Naive thymus-derived CD8-positive, alpha-beta T cell (primary cell): ENCODE measurements at places on chromosomes 1 and 21.

- no peak for DNase-seq
These were observed 46.5 kb downstream of the TP73 start for GRCh38 chr1:3698660-3699408.

- DNase-seq, result no peak
These were observed 1.4 kb upstream of the KLHL21 start for GRCh38 chr1:6603915-6604558.

DNA sequence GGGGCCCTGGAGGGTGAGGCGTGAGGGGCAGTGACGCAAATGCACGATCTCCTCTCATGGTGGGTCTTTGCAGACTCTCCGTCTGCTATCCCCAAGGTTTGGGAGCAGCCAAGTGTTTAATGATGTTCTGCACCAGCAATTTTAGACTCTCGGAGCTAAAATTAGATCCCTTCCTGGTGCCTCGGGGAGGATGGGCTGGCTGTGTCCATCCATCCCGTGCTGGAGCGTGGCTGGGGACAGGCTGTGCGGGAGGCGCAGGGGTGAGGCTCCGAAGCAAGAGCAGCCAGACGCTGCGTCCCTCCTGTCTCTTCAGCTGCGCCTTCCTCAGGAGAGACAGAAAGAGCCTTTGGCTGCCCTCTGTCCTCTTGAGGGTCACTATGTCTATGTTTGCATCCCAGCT lies 387.6 kb downstream of the CAMTA1 start:
- no peak for DNase-seq

- no peak for DNase-seq
These were observed 128.8 kb downstream of the PRDM16 start for GRCh38 chr1:3197781-3198316.

- no peak for DNase-seq
These were observed 25.4 kb downstream of the TEX35 start for GRCh38 chr1:178538192-178538916.
